Stimulated activated CD4-positive, alpha-beta T cell treated with anti-CD3 and anti-CD28 coated beads, TNF-alpha, amount 100 ng/mL, for 1 hour (primary cell): ENCODE measurements at places on chromosomes 3 and 15.

GRCh38 chr3:106678657-106679390, 698.4 kb upstream of the CCDC54 start:
- no peak for DNase-seq

GRCh38 chr3:160417311-160417710, 17.9 kb downstream of the SMC4 start:
- DNase-seq: no peak

DNA sequence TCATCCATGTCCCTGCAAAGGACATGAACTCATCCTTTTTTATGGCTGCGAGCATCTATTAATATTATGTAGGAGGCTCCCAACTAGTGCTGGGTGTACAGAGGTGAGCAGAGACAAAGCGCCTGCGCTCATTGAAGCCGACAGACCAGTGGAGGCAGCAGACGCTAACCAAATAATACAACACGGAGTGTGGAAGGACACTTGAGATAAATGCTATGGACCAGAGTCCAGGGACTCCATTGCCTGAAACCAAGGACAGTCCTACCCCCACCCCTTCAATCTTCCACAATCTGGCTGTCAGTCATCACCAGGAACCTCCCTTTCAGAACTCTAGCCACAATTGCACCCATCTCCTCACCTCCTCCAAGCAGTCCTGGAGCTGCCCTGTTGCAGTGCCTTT, 41.5 kb downstream of the KLHL6 start:
- DNase-seq: no peak

DNA sequence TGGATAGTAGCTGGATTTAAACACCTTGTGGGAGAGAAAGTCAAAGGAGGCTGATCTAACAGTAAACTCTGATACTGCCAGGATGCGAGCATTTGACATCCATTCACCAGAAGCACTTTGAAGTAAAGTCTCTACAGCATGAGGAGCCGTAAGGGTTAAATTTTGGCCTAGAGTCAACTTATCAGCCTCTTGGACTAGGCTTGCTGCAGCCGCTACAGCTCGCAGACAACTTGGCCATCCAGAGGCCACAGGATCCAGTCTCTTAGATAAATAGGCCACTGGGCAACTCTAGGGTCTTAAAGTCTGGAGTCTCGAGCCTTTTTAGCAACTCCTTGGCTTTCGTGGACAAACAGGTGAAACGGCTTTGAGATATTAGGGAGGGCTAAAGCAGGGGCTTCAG, 61.4 kb downstream of the PLSCR2 start:
- DNase-seq: no peak

GRCh38 chr15:64858021-64858575, 16.4 kb downstream of the PLEKHO2 start:
- DNase-seq: no peak

GRCh38 chr3:193605876-193606275, 12.9 kb downstream of the OPA1 start:
- no peak for DNase-seq

- no peak for DNase-seq
Measured at GRCh38 chr3:32147933-32148332, 41.5 kb downstream of the GPD1L start.

- DNase-seq: peak; percentile 22
Measured at GRCh38 chr3:9727041-9727595, 4.4 kb upstream of the BRPF1 start.
